ENCODE measurements at places on chromosomes 7 and 10.

- DNase-seq: no peak
Measured at GRCh38 chr7:155684543-155684942, 40.1 kb downstream of the RBM33 start.

GRCh38 chr10:71998840-71999194 lies 34.6 kb downstream of the CHST3 start:
- DNase-seq: peak; percentile 95

DNA sequence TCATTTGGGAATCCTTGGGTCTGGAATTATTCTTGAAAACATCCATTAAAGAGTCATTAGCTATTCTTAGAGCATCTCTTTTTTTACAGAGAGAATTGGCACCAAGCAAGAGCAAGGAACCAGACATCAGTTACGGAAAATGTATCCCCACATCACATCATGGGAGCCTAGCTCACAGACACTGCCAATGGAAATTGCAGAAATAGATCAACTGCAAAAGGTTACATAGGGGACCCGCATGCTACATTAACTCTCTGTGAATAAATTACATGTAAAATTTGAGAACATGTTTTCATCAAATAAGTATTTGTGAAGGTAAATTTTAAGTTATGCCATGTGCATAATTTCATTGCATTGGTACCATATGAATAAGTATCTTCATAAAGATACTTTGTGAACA lies 224.8 kb downstream of the ZNF248 start:
- no peak for DNase-seq

GRCh38 chr10:118473305-118473960 lies 122.0 kb downstream of the PRLHR start:
- DNase-seq: no peak

DNA sequence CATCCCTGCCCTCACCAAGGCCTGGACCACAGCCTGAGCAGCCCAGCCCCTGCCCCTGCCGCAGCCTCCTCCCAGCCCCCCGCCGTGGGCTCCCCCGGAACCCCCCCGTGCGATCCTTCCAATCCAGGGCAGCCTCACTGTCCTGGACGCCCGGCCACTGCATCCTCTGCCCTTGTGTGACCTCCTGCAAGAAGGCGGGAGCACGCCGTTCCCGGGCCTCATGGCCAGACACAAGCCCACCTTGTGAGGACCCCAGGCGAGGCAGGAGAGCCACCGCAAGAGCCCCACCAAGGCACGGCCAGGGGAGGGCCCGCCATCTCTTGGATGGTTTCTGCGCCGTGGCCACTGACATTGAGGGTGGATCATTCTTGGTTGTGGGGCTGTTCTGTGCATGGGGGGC lies 7.8 kb upstream of the LFNG start:
- DNase-seq: no peak

GRCh38 chr10:22656036-22656435 lies 58.3 kb downstream of the PIP4K2A start:
- DNase-seq: no peak

GRCh38 chr10:35007858-35008301 lies 82.3 kb downstream of the CUL2 start:
- DNase-seq: peak; percentile 21

- DNase-seq: peak; percentile 38
Measured at GRCh38 chr7:101816595-101817470, 593 bp upstream of the CUX1 start.

- DNase-seq: no peak
Measured at GRCh38 chr7:114823290-114823689, 98.6 kb upstream of the MDFIC start.

- no peak for DNase-seq
Measured at GRCh38 chr7:44563171-44563679, 10.5 kb downstream of the DDX56 start.

DNA sequence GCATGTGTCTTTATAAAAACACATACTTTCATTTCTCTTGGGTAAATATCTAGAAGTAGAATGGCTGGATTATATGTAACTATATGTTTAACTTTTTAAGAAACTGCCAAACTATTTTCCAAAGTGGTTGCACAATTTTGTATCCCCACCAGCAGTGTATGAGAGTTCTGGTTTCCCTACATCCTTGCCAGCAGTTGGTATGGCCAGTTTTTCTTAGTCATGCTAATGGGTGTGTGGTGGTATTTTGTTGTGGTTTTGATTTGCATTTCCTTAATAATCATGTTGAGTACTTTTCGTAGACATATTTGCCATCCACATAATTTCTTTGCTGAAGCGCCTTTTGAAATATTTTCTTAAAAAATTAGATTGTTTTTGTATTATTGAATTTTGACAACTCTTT lies 60.3 kb downstream of the NEUROG3 start:
- no peak for DNase-seq

- DNase-seq: no peak
Measured at GRCh38 chr10:75050149-75050919, 61.1 kb upstream of the SAMD8 start.

DNA sequence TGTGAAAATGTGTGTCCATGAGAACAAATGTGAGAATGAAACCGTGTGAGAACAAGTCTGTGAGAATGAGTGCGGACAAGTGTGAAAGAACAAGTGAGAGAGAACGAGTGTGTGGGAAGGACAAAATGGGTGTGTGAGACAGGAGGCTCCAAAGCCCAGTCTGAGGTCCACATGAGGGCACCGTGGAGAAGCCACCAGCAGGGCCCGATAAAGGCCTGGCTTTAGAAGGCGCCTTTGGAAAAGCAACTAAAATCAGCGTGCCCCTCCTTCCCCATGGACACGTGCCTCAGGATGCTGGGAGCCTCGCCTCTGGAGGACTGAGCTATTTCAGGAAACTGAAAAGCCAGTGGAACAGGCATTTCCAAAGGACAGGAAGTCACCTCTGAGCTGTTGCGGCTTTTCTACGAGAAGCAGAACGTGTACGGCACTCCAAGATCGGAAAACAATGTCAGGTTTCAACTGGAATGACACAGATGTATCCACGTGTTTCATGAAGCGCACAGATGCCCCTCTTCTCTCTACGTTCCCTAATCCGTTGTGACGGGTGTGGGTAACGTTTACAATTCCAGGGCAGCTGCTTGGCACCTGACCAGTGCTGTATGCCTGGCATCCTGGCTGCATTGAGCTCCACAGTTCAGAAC lies 46.4 kb downstream of the ESYT2 start:
- peak; percentile 37 for DNase-seq

DNA sequence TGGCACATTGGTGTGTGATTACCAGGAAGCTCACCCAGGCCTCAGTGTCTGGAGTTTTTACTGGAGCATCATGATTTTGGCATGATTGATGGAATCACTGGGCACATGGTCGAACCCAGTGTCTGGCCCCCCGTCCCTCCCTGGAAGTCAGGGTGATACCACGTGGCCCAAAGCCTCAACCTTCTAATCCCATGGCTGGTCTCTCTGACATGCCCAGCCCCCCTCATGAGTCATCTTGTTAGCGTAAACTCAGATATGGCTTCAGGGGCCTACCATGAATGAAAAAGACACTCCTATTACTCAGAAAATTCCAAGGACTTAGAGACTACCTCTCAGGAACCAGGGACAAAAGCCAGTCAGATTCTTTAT lies 109.3 kb downstream of the GRK5 start:
- DNase-seq: peak; percentile 93

- DNase-seq: no peak
Measured at GRCh38 chr10:60276232-60276631, 113.4 kb downstream of the ANK3 start.

DNA sequence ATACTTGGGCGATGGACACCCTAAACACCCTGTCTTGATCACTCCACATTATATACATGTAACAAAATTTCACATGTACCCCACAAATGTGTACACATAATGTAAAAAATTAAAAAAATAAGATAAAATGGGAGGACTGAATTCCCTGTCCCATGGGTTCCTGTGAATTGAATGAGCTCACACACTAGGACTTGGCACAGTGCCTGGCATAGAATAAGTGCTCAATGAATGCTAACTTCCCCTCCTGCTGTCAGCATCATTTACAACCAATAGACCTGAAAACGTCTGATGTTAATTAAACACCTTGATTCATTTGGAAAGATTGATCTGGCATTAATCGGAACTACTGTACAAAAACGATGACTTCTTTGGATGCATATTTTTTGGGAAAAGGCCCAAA lies 117.3 kb upstream of the ZNF438 start:
- DNase-seq: peak; percentile 35

DNA sequence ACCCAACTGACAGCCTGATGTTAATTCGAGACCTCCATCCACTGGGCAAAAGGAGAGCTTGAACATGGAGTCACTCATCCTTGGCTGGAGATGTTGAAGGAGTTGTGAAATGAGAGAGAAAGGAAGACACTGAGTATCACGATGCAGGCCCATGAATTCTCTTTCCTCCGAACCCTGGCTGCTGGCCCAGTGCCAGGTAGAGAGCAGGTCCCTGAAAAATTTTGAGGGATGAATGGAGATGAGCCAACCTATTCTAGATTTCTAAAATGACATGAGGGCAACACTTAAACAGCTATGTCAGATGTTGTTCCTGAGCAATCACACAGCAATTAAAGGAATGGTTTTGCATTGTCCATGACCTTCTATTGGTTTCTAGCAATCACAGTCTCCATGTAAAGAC lies 355.1 kb upstream of the ZMIZ1 start:
- no peak for DNase-seq

DNA sequence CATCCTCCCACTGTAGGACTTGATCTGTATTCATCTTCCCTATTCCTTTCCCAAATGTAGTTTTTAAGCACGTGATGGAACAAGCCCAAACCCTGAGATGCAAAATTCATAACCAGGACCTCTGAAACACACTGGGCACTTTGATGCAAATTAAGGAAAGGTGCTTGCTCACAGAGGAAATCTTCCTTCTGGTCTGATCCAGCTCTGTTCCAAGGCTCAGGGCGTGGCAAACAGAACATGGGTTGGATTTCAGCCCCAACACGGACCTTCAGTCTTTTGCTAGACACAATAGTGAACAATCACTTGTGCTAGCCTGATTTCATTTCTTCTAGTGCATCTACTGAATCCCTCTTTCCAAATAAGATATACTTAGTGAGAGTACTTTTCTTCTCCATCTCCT lies 27.9 kb downstream of the PON3 start:
- DNase-seq: no peak

DNA sequence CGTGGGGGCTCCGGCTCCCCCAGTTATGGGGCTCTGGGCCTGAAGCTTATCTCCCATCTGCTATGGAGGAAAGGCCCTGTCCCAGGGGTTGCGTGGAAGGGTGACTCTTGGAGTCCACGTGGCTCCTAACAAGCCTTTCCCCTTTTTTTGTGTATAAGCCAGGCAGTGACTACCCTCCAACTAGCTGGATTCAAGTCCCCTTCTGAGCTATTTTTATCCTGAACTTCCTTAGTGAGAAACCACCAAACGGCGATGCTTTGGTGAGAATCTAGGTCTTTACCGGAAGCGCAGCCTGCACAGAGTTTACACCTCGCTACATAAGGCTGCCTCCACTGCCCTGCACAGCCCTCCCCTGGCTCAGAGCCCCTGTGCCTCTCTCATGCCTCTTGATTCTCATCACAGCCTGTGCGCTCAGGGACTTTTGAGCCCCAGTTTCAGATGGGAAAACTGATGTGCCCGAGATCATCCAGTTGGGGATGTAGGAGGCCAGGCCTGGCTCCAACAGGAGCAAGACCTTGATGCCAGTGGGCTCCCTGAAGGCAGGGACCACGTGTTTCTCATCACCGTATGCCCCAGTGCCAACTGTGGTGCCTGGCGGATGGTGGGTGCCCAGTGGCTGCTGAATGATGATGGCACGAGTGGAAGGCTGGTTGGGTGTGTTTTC lies 102.3 kb upstream of the PPIF start:
- DNase-seq: no peak

DNA sequence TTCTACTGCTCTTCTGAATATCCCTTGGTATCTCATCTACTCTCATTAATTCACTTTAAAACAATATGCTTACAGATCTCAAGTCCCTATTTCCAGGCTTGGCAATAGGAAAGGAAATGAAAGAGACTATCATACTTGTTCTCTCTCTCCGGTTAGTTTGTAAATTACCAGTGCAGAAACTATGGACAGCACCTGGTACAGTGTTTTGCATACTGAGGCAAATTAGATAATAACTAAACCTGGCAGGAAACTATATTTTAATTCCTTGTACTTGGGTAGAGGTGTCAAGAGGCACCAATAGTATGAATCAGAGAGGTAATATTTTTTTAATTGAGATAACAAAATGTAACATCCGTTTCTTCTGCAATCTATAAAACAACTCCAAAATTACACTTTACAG lies 97.7 kb upstream of the TMEM196 start:
- DNase-seq: no peak

- DNase-seq: no peak
Measured at GRCh38 chr10:16993186-16993585, 136.4 kb downstream of the CUBN start.

DNA sequence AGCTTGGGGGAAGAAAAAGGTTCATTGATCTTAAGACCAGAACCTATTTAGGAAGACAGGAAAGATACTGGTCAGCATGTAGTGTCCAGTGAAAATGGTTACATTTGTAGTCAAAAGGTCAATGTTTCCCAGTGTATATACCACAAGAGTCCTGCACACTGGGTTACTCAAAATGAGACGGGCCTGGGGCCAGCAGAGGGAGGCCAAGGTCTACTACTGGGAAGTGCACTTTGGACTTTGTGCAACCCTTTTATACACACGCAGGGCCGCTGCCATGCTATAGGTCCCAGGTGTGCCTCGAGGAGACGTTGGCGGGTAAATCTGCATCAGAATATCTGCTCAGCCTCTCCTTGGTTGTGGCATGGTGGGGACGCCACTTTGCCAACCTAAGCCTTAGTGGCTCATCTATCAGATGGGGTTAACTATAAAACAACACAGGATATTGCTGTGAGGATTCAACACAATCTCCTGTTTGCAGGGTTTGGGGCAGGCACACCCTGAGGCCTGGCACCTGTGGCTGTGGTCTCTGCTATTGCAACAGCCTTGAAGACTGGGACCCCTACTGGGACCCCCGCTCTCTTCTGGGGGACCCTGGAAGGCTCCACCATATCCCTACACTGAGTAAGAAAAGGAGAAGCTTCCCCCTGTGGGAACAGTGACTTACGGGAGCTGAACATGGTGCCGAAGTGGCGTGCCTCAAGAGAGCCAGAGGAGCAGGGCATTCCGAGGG lies 19.7 kb downstream of the CLRN3 start:
- no peak for DNase-seq

DNA sequence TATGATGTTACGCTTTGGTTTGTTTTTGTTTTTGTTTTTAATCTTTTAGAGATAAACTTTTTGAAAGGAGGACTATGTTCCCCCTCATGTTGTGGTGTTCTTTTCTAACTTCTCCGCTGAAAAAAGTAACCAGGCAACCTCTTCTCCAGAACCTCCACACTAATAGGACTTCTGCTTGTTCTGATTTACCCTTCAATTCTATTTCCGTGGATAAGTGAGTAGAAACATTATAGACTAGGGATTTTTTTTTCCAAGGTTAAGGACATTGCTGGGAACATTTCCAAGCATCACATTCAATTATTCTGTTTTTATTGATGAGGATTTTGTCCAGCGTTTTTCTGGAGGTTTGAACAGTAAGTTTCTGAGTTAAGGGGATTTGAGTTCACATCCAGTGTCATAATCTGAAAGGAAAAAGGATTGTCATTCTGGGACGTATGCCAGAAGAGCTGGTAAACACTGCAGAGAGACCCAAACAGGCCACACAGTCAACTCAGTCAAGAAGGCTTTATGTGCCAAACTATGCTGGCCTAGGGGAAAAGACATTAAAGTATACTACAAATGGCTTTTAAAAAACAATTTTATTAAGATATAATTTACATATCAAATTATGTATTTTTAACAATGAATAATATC lies 28.3 kb upstream of the RALA start:
- peak; percentile 20 for DNase-seq

GRCh38 chr7:113141803-113142202 lies 23.4 kb upstream of the SMIM30 start:
- no peak for DNase-seq

- no peak for DNase-seq
Measured at GRCh38 chr7:68787566-68787965, 810.7 kb upstream of the AUTS2 start.

Measured in EL (cell line).